Suprapubic skin (tissue), 4 donors: ENCODE measurements at places on chromosomes 12 and 14.
A peak's percentile ranks its signal among the peaks of the same experiment; 100 is the strongest.

DNA sequence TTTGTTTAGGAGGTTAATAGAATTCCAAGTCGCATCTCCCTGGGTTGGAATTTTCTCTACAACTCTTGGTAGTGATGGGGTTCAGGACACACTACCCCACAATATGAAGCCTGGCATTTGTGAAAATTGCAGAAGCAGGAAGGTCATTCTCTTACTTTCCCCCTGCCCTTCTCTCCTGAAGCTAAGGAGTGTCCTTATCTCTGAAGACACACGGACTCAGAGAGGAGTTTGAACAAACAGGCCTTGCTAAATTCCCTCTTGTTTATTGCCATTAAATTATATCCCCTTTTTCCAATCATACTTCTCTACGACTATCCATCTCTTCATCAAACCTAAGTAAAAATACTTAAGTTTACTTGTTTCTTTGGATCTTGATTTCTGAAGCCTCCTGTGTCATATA is 443.0 kb downstream of the RAD51B start:
- DNase-seq, result no peak

GRCh38 chr12:40142001-40142744 is 36.3 kb upstream of the SLC2A13 start:
- no peak for DNase-seq

GRCh38 chr14:102907980-102908730 is 14.3 kb upstream of the AMN start:
- peak; percentile 60 for DNase-seq

DNA sequence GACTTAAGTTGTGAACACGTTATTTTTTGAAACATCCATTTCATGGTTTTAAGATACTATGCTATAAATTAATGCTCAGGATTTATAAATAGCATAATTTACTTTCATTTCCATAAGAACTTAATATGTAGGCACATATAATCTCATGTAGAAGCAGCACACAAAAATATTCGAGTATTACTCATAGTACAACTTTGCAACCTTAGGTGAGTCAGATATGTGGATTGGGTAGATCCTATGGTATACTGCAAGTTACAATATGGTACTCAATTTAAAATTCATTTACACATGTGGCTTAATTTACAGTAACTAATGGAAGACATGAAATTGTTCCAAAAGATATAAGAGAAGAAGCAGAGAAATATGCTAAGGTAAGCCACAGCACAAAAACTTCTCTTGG is 26.0 kb downstream of the PSMA3 start:
- DNase-seq, result no peak

DNA sequence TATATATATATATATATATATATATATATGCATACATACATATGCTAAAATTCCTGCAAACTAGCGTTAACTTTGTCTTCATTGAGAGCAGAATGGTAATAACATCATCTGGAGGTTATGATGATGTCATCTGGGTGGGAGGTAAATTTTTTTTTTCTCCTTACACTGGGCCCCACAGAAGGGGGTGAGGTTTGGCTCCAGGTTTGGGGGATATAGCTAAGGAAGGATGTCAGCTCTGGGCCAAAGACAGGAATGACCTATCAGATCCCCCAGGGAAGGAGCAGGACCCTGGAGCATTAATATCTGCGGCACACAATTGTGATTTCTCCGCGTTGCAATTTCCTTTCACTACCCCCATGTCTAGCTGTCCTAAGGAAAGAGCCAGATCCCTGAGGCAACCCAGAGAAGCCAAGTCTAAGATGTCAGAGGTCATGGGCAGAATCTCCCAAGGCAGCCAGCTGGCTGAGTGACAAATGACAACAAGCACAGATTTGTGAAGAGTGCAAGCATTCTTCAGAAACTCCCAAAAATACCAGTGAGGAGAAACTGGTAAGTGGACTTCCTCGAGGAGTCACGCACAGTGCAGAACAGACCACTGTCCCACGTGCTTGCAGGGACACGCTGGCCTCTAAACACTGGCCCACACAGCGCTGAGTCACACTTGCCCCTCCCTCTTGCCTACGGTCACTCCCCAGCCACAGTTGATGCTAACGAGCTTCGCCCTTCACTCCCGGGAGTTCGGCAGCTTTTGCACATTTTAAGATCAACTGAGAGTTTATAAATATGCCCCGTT is 9.9 kb downstream of the UBC start:
- peak; percentile 92 for DNase-seq

GRCh38 chr14:61470261-61470960 is 149.0 kb downstream of the PRKCH start:
- no peak for DNase-seq

- DNase-seq, result no peak
Measured at GRCh38 chr12:89873745-89874144, 165.1 kb upstream of the ATP2B1 start.

DNA sequence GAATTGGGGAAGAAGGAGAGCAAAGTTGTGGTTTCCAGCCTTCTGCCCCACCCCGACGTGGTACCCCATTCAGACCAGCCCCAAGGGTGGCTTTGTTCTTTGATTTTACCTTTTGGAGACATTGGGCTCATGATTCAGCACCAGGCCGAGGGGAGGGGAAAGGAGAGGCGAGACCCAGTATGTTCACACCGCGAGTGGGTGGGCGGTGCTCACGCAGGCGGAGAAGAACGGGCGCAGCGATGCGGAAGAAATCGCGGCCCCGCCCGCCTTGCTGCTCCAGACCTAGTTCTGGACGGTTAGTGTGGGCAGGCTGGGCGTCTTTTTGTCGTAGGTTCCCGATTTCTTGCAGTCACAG is 963 bp downstream of the ATL1 start:
- DNase-seq, result peak; percentile 89

- no peak for DNase-seq
Measured at GRCh38 chr12:119672194-119672593, 4.3 kb downstream of the PRKAB1 start.

GRCh38 chr14:21070083-21070609 is at the start of gene ARHGEF40:
Gene ARHGEF40 (plus strand): TSS chr14:21070304. CDS start chr14:21070397, 93 bp downstream.
- no peak for DNase-seq

- DNase-seq, result no peak
Measured at GRCh38 chr12:94333396-94333795, 126.3 kb downstream of the CEP83 start.

DNA sequence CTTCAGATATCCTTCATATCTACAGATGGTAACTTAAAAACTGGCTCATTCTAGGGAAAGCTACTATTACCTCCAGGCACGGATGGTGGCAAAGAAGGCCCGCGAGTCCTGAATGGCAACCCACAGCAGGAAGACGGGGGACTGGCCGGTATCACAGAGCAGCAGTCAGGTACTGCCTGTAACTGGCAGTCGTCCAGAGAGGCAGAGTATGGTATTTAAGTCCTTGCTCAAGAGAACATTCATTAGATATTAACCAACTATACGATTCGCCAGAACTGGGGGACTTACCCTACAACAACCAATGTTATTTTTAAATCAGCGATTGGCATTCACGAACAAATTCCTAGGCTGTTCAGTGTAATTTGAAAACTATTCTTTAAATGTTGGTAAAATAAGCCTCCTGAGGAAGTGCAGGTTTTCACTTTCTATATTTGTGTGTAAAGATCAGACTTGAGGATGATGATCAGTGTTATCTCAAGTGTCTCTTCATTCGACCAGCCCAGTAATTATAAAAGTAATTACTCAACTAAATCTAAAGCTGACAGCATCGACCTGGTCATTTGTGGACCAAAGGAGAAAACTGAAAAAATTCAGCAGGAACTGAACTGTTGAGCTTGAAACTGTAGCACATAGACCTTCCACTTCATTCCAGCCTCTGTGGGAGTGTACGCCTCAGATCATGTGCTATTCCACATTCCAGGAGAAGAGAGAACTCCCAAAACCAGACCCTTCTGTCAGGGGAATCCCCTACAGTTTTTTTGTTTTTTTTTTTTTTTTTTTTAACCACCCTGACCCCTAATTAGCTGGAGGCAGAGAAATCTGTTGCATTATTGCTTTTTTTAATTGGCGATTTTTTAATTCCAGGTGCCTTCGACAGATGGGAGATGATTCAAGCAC is 75.6 kb downstream of the ESR2 start:
- DNase-seq, result no peak

DNA sequence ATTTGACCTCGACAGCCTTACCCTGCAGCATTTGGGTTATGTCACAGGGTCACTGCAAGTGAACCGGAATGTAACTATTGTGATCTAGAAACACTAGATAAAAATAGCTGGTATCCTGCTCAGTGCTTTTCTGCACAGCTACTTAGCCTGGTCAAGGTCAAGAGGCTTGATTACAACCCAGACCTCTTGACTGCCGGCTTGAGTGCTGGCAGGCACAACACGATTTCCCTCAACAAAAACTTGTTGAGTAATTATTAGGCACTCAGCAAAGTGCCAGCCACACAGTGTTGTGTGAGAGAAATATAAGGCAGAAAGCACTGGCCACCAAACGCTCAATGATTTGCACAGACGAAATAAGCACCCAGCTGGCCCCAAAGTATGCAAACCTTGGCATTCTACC is 156.7 kb downstream of the NUAK1 start:
- no peak for DNase-seq

DNA sequence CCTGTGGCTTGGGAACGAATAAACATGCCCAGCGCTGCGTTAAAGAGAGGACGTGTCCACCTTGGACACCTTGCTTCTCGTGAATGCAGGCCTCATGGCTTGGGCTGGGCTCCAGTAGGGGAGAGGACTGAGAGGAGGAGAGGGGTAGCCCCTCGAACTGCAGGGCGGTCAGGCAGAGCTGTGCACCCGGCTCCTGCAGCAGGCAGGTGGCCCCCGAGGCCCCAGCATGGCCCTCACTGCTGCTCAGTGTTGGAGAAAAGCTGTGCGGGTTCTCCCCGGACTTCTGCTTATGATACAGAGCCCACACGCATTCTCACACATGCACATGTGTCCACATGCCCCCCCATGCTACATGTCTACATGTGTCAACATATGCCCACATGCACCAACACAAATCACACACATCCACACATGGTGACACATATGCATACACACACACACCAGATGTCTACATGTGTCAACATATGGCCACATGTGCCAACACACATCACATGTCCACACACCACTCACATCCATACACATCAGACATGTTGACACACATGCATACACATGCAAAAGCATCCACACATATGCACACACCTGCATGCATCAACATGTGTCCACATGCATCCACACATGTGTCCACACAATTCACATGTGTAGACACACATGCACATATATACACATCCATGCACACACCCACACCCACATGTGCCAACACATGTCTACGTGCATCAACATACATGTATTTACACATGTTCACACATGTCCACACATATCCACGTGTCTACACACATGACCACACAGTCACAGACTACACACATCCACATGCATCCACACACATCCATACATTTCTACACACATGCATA is 3.0 kb downstream of the ADGRD1 start:
- DNase-seq, result no peak

DNA sequence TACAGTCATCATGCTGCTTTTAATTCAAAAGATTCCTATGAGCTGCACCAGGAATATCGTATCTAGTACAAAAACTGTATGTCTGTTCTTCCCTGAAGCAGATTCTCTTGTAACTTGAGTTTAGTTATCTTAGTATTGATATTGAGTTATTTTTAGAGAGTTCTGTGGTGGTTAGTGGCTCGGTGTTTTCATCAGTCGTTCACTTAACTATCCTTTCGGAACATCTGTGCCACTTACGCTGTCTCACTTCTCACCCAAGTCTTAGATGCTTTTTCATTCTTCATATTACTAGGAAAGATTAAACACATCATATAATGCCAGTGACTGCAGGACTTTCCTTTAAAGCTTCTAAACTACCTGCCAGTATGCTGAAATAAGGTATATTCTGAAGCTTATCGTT is 251.0 kb downstream of the FBXL14 start:
- no peak for DNase-seq

GRCh38 chr14:26992403-26993115 is 394.7 kb upstream of the NOVA1 start:
- no peak for DNase-seq

- no peak for DNase-seq
Measured at GRCh38 chr14:103442288-103442687, 57.1 kb downstream of the MARK3 start.

DNA sequence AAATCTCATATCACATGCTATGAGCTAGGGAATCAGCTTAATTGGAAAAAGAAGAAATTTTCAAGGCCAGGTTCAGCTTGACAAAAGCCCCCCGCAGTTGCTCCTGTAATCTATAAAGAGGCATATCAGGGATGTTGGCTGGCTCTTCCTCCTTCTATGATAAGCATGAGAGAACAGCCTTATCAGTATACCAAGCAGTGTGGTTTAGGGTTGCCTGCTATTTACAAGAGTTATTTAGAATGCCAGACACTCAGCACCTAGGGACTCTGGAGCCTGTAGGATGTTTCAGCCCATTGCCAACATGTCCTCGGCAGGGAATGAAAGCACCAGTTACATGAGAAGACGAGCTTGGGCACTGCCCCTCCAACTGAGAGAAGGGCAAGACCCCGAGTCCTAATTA is 89.5 kb upstream of the TMPO start:
- no peak for DNase-seq

DNA sequence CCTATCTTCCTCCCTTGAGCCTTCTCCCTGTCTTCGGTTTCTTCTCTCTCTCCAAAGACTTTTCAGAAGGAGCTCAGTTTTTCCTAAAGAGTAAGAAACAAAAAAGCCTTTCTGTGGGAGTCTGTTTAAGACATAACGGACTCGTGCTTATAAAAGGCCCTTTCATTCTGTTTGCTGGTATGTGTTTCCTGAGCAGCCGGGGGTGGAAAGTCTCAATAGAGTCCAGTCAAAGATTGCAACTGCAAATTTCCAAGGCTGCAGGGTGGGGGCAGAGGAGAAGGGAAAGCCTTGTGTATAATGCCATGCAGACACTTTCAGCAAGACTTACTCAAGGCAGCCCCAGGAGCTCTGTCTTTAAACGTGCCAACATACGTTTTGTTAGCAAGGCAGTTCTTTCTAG is 62.2 kb downstream of the GNG2 start:
- DNase-seq, result no peak

DNA sequence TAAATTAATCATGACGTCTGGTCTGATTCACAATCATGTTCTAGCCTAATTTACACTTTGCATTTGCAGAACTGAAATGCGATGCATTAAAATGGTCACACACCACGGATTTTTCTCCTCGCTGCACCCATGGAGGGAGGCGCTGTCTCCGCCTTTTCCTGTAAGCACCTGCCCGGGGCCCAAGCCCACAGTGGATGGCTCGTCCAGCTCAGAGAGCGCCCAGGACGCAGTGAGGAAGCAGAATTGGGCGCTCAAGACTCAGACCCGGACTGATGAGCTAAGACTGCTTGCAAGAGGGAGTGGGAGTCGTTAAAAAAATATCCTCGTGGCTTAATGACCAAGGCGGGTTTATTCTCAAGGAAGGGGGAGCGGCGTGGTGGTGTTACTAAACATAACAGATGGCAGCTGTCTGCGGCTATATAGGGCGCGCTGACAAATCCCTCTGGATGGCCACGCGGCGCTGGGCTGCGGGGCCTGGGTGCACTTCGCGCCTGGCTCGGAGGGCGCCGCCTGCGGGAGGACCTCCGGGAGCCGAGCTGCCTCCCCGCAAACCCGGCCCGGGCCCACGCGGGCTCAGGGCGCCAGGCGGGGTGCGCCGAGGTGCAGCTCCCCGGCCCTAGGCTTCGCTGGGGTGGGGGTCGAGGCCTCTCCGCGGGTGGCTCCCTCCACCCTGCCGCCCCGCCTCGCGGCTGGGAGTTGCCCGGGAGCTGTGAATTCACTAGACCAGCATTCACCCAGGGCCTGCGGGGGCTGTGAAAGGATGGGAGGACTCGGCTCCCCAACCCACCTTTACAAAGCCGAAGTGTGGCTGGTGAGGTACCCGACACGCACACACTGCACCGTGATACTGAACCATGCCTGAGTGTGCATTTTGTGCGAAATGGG is 78.7 kb downstream of the PPM1A start:
- no peak for DNase-seq

GRCh38 chr14:23344481-23344880 is 8.2 kb downstream of the SLC22A17 start:
- DNase-seq, result no peak
